IPS-NIHi11 (cell line): ENCODE measurements at places on chromosomes 2 and 18.

DNA sequence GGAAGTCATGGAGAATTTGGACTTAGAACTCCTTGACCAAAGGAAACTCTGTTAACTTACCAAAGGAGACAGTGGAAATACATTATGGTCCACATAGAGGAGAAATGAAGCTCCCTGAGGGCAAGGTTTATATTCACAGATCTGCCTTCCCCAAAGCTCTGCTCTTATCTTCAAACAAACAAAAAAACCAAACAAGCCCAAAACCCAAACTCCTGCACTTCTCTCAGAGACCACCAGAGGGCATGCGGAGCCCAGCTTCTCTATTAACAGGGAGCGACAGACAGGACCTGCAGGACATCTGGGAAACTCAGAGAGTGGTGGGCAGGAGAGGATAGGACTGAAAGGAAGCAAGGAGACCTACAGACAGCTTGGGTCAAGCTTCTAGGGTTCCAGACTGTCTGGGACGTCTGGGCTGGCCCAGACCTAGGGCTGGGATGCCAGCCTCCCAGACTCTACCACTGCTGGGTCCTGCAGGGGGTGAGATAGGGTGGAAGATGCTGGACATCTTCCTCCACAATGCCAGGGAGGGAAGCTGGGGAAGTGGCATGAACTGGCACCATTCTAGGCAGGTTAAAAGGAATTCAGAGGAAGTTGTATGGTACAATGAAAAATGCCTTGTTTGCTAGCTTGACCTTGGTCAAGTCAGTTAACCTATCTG lies 4.0 kb upstream of the WNT10A start:
- peak; percentile 71 for DNase-seq

GRCh38 chr2:240310201-240310600 lies 125.3 kb upstream of the GPC1 start:
- no peak for DNase-seq

GRCh38 chr18:57833441-57834101 lies 30.5 kb upstream of the ATP8B1 start:
- DNase-seq, result no peak

DNA sequence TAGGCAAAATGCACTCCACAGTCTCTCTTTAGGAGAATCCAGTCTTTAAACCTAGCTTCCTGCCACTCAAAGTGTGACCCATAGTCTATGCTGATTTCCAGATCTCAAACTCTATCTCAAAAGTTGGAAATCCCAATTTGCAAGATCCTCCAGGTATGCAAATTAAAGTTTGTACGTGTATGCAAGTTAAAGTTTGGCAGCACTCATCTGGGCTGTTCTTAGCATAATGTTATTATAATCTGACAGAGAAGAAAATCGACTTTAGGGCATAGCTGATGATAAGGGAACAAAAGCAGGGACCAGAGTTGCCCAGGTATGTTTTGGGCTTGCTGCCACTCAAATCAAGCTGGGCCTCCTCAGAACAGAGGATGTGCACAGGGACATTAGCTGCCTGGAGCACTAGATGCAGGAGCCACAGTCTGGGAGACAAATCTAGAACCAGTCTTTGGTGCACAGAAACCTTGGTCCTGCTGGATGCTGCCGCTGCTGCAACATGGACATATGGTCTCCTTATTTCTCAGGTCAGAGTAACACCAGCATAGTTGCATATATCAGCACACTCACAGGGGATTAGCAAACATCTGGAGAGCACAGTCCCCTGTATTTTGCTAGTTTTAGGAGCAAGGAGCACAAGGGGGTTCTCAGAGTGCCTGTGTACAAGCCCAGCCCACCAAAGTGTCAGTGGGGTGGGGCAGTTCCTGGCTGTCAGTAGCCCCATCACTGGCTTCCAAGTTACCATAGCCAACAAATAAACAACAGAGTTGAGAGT lies 242.6 kb downstream of the TTC32 start:
- no peak for DNase-seq
